HAP-1 (cell line): ENCODE measurements at places on chromosomes 11 and 22.
A peak's percentile ranks its signal among the peaks of the same experiment; 100 is the strongest.

DNA sequence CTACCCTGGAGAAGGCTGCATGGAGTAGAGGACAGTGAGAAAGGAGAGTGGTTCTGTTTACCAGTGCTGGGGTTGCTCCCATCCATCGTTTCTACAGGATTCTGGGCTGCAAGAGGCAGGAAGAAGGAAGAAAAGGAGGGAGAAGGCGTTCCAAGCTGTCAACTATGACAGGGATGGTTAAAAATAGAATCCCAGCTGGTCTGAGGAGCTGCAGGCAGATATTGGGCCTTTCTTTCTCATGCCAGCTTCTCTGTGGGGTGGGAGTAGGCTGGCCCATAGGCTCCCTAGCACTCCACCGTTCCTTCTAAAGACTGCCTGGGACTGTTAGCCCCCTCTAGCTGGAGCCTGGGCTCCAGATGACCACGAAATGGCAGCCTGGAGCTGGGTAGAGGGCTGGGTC, 13.6 kb downstream of the CCKBR start:
- DNase-seq: no peak

DNA sequence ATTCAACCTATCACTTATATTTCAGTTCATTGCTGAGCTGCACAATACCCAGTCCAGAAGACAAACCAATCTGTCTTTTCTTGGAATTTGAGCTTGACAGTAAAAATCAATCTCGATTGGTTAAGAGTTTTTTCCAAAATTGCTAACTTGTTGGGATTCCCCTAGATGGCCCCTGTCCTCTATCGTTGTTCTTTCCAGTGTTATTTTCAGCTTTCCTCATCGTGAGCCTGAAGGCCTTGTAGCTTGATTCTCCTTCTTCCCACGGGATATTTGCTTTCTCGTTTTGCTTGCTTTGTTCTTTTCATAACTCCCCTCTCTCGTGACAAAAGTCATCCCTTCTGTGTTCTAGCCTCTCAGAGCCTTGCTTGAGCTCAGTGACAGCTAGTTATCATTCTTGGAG, 3.1 kb downstream of the OR8B8 start:
- no peak for DNase-seq

GRCh38 chr11:125332821-125333220, 163.2 kb downstream of the FEZ1 start:
- no peak for DNase-seq

- no peak for DNase-seq
These were observed 29.6 kb upstream of the L3MBTL2 start for GRCh38 chr22:41175546-41175945.

- DNase-seq: no peak
These were observed 131.9 kb downstream of the ADAMTS15 start for GRCh38 chr11:130580372-130580771.

DNA sequence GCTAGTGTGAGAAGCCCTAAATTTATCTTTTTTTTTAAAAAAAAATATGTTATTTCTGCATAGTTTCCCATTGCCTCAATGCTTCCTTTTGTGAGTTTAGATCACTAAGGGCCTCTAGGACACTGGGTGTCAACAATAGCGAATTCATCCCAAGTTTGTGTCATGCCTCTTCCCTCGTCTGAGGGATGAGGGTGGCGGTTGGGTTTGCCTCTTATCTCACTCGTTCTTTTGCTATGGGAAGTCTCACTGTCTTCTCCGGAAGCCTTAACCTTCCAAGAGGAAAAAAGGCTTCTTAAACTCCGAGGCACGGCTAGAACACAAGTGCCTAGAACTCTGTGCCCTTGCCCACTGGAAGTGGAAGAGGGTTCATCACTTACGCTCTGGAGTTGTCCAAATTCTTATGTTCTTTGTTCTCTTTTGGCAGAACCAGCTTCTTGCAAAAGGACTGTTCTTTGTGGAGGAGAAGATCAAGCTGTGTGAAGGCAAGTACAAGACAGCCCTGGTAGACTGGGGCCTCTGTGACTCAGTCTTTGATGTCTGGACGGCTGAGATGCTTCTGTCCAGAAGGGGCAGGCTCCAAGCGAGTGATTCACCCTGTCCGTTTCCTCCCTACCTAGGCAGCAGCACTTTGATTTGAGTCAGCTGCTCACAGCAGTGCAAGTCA, 78.5 kb downstream of the TRAF6 start:
- DNase-seq: no peak

GRCh38 chr11:23679981-23680380, 816.9 kb upstream of the LUZP2 start:
- no peak for DNase-seq

- no peak for DNase-seq
These were observed 13.8 kb downstream of the TOLLIP start for GRCh38 chr11:1295591-1295990.

DNA sequence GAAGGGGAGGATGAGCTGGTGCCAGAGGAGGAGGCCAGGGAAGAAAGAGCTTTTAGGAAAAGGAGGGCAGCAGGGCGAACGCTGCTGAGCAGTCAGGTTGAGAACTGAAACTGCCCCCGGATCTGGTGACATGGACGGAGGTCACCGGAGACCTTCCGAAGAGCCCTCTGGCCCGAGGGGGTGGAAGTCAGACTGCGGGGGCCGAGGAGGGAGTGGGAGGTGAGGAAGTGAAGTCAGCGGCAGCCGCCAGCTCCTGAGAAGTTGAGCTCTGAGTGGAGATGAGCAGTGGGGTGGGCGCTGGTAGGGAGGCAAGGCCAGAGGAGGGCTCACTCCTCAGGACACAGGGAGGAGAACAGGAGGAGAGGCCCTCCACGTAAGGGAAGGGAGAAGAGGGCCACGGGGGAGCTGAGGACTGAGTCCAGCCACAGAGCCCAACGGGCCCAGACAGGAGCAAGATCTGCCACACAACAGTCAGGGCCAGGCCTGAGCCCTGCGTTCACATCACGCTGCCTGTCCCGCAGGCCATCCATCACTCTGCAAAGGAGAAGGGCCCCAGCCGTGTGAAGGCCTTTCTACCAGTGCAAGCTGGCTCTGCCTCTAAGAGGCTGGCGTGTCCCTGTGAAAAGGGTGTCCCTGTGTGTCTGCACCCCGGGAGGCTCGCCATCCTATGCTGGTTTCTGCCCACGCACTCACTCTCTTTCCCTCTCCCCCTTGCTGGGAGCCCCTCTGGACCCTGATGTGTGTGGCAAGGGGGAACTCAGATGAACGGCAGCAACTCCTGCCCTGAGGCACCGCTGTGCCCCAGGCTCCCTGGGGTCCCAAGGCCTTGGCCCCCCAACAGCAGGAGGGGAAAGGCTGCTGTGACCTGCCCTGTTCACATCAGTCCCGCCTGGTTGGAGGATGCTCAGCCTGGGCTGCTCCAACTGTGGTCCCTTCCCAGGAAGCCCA, 19.0 kb upstream of the LRRC32 start:
- DNase-seq: no peak

DNA sequence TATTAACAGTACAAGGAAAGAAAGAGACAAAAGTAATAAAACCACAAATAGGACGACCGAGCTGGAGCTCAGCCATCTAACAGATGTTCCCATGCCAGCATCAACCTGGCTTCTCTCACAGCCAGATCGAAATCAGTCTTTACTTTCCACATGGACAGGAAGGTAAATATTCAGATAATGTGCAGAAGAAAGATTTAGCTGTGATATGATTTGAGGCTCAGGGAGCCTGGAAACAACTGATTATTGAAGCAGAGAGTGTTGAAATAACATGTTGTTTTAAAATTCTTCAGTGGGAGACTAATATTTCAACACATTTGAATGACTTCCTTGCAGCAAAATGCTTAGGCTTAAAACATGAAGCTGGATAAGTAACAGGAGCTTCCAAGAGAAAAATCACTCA, 546.8 kb downstream of the ETS1 start:
- DNase-seq: no peak

DNA sequence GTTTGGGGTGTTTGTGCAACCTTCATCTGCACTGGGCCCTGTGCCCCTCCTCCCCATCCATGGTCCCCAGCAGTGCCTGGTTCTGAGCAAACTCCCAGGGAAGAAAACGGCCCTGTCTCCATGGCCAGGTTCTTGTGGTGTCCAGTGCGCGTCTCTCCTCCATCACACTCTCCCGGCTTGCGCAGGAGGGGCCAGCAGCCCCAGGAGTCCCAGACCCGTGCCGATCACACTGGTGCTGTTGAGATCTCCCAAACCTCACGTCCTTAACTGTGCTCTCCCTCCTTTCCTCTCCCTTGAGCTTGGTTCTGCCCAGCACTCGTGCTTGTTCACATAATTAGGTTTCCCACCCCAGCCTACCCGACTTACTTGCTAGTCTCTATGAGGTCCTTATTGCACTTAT, 10.9 kb upstream of the GRK2 start:
- no peak for DNase-seq

GRCh38 chr22:22753526-22754267, 109.3 kb downstream of the GGTLC2 start:
- DNase-seq: peak; percentile 28

- no peak for DNase-seq
These were observed 562.5 kb downstream of the MN1 start for GRCh38 chr22:27238935-27239510.

DNA sequence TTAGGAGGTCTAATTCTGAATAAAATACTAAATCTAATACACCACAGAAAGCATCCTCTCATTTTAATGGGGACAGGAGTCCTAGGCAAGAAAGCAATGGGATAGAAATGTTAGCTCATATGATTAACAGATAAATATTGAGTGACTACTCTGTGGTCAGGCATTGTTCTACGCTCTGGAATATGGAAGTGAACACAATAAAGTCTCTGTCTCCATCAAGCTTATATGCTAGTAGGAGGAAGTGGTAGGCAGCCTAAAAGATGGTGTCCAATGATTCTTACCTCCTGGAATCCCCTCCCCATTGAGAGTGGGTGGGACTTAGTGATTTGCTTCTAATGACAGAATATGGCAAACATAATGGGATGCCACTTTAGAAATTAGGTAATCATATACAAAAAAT, 160.3 kb upstream of the PDGFD start:
- DNase-seq: no peak

DNA sequence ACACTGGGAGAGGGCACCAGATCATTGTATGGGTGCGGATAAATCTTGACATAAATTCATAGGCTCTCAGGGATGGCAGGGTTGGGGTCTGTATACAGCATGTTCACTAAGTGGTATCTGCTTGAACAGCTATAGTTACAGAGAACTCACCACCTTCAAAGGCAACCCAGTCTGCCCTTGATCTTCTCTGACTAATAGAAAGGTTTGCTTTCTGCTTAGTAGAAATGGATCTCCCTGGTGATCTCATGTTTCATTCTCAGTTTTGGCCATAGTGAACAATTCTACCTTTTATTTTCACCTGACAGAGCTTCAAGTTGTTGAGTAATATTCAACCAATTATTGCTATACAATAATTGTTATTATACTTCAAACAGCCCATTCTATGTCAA, 32.4 kb downstream of the CNTF start:
- no peak for DNase-seq

DNA sequence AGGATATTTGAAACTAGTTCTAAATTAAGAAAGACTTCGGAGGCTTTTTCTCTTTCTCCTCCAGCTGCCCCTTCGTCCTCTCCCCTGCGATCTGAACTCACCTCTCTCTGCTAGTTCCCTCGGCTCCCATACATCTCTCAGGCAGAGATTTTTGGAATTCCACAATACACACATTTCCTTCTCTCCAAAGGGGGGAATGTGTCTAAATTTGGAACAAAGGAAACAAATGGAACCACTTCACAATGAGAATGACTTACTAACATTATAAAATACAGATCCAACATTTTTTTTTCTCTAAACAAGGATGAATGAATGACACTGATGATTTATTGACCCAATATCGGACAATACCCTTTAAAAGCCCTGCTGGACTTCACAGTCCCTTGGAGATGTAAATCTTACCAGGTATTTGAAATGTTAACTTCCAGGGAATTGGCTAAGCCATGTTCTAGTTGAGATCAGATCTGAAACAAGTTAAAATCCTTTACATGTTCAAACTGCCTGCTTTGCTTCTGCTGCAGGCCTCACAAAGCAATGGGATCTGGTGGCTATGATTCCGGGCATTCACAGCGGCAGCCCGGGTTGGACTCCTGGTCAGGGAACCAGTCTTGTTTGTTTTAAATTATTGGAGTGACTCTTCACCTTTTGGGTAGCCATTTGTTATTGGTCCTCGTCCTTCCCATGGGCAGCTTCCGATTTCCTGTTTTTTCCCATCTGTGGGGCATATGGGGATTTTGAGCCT, 20.5 kb upstream of the GSTP1 start:
- DNase-seq: peak; percentile 56

DNA sequence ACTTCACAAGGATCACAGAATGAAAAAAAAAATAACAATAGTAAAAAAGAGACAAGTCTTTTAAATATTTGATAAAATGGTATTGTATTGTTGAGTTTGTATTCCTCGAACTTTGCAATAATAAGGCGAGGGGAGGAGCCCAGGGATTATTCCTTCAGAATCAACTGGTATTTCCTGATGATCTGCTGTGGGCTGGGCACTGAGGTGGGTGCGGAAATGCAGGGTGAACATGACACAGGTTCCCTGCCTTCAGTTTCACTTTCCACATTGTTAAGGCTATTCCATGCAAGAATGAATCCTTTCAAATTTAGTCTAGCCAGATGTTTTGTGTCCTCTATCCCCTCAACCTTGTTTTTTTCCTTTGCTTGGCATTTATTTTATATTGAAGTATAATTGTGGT, 2.1 kb upstream of the EIF3M start:
- DNase-seq: no peak

GRCh38 chr22:31305194-31305593, 12.9 kb upstream of the PIK3IP1 start:
- no peak for DNase-seq

- DNase-seq: no peak
These were observed 21.7 kb downstream of the PTPN5 start for GRCh38 chr11:18769802-18770456.

DNA sequence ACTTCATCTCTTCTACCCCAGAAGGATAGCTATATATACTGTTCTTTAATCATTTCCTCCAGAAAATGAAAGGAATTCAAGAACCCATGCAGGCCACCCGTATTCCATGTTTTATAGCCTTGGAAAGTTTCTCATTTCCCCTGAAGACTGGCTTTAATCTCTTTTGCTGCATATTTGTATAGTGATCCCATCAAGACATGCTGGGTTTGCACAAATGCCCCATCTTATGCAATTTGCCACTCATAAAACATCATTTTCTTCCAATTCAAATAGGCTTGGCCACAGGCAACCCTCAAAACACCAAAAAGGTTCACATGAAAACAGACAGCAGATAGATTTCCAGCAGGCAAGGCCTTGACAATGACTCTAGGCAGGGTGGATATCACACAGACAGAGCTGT, 28.3 kb upstream of the APOA1 start:
- DNase-seq: no peak

GRCh38 chr11:125287491-125288210, 123.1 kb downstream of the PKNOX2 start:
- DNase-seq: no peak

- DNase-seq: no peak
These were observed 42.0 kb upstream of the HORMAD2 start for GRCh38 chr22:30038219-30038618.

- DNase-seq: peak; percentile 83
These were observed 11.2 kb upstream of the MS4A6E start for GRCh38 chr11:60315871-60316270.

- DNase-seq: no peak
These were observed 173.7 kb upstream of the ANO3 start for GRCh38 chr11:26158251-26158650.

GRCh38 chr11:130308886-130309285, 5.8 kb downstream of the ZBTB44 start:
- DNase-seq: no peak
